ENCODE measurements at places on chromosomes 1 and 21.

DNA sequence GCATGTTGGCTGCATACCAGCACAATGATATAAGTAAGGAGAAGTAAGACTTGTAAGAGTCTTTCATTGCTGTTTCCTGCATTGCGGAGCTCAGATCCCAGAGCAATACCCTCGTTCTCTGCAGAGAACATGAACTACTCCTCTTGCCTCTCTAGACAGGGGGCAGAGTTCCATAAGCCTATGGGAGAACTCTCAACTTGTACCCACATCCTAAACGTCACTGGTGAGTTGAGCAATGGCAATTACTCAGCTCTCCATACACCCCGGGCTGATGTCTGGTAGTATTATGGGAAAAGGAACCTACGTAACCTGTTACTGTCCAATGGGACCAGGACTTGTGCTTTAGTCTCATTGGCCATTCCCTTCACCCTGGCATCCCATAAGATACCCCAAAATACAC, 27.3 kb upstream of the ZNF496 start:
- DNase-seq = no peak

- no peak for DNase-seq
Observed at GRCh38 chr1:59917026-59917784, 9.4 kb downstream of the CYP2J2 start.

GRCh38 chr1:223052931-223053330, 90.1 kb downstream of the TLR5 start:
- DNase-seq = no peak

- peak; percentile 69 for DNase-seq
Observed at GRCh38 chr1:152458384-152459185, 44.5 kb upstream of the CRNN start.

DNA sequence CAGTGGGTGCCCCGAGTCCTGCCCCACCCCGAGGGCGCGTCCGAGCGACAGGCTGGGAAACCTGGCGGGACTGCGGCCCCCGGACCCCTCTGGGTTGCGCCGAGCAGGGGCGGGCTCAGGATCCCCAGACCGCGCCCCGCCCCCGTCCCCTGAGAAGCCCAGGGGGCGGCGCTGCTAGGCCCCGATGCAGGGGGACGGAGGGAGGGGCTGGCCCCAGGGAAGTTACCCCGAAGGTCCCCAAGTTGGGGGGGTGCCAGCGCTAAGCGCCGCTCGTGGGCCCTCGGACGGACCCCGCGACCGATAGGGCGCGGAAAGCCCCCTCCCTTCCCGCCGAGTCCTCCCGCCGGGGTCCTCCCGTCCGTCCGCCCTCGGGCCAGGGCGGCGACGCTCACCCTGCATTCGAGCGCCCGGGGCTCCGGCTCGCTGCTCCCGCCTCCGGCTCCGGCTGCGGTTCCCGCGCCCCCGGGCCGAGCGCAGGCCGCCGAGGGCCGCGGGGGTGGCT, 414 bp downstream of the GPR153 start:
- DNase-seq = no peak

DNA sequence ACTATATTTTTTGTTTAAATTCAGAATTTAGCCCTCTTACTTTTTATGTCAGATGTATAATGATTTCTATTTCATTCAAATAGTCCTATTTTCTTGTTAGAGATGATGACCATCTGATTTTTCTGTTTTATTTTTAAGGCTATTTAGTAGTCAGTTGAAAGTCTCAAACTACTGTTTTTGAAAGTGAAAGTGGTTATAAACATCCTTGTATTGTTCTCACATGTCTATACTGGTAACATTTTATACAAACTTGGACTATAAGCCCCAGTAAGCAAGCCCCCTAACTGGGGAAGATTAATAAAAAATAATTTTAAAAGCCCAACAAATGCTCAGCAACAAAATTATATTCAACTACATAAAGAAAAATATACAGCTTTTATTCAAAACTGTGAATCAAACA, 271.3 kb upstream of the RGS18 start:
- DNase-seq = no peak

DNA sequence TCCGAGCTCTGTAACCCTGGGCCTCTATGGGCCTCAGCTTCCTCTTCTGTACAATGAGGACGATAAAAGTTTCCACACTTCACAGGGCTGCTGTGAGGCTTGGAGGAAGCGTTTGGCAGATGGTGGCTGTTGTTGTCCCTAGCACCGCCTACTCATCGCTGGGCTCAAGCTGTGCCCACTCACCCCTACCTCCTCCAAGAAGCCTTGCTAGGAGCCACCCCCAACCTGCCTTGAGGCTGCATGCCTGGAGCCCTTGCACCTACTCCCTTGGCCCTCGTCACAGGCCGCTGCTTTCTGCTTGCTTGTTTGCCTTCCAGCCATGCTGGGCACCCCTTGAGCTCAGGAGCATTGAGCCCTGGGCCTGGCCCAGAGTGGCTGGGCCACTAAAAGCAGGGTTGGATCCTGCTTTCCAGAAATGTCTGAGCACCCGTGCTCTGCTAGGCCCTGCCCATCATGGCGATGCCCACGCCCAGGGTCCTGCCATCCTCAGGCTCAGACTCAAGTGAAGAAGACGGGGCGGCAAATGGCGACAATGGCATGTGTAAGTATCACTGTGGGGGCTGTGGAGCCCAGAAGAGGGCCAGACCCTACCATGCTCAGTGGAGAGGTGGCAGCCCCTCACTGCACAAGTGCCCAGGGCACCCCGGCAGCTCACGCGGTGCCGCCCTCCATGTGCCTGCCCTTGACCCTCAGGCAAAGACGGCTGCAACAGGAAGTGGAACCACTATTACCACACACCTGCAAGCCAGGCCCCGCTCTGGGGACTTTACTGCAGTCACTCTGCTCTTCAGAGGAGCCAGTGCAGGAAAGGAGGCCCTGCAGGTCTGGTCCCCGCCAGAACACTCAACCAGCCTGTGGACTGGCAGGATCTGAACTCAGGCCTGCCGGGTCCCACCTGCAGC, 9.5 kb downstream of the SH3BGRL3 start:
- DNase-seq = no peak

- no peak for DNase-seq
Observed at GRCh38 chr1:1461721-1462317, 9.7 kb upstream of the ATAD3B start.

- no peak for DNase-seq
Observed at GRCh38 chr1:185249563-185249962, 67.5 kb downstream of the IVNS1ABP start.

DNA sequence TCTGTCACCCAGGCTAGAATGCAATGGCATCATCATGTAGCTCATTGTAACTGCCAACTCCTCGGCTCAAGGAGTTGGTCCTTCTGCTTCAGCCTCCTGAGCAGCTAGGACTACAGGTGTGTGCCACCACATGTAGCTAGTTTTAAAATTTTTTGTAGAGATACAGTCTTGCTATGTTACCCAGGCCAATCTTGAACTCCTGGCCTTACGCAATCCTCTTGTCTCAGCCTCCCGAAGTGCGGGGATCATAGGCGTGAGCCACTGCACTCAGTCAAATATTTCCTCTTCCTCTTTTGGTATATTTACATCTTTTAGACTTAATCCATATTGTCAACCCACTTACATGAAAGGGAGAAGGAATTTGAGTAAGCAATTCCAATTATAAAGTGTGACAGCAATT, 121.1 kb downstream of the EVI5 start:
- no peak for DNase-seq

DNA sequence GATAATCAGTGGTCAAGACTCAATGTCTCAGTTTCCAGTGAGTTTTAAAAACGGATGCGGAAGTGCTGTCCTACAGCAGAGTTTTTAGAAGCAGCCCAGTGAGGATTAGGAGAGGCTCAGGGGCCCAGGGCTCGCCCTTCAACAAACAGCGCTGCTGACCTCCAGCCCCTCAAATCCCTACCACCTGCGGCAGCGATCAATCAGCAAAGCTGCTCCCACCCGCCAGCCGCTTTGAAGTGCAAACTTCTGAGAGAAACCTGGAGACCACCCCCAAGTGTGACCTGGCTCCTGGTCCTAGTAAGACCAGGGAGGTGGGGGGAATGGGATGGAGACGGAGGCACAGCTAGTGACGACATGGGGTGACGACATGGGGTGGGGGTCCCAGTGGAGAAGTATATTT, 14.4 kb downstream of the ZBTB17 start:
- DNase-seq = no peak

DNA sequence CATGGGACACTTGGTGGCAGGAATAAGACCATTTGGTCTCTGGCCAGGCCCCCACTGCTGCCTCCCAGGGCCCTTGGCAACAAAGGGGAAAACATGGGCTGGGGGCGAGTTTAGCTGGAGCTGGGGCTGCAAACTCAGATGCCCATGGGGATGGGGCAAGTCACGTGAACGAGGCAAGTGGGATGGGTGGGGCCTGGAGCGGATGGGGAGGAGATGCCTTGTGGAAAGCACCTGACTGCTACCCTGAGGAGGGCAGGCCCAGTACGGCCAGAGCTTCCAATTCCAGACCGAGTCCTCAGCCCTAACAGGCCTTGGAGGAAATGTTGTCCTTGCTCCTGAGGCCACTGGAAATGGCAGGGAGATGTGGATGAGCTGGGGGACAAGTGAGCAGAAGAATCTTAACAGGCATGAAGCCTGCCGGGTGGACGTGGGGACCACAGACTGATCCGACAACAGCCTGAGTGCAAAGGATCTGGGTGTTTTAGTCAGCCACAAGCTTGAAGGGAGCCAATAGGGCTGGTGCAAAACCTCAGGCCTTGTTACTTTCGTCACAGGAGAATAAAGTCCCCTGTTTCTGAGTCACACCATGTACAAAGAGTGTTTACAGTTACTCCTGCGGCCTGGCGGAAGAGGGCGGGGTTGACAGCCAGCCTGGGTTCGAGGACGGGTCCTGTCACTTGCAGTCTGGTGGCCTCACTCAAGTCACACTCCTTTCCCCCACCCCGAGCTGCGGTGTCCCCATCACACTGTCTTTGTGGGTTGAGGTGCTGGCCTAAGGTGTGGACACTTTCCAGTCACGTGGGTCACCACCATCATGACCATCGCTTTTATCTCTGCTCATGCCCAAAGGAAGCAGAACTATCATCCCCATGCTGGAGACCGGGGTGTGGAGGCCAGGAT, 19.1 kb downstream of the RUNX3 start:
- no peak for DNase-seq

All from fibroblast of skin of scalp (primary cell).